ENCODE measurements at places on chromosomes 11 and 22.

DNA sequence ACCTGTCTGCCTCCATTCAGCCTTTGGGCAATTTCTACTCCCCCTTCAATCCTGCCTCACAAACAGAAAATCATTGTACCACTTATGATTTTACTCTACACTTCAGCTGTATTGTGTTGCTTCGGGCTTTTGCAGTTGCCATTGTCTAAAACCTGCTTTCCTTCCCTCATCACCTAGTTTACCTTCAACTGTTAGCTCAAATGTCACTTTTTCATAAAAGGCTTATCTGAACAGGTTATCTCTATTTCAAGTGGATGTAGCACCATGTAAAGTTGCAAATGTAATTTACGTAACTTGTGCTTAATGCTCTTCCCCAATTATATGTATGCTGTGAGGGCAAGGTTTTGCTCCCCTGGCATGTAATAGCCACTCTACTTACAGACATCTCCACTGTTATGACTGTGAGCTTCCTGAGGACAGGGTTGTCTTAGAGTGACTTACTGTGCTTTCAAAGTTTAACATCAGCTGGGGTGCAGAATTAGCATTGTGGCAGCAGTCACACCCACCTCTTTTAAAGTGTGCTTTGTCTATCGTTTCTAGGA, 5.4 kb downstream of the RPS25 start:
- DNase-seq = no peak

GRCh38 chr11:47271961-47272661, 2.2 kb downstream of the MADD start:
- DNase-seq = peak; percentile 44

- no peak for DNase-seq
Measured at GRCh38 chr11:18295316-18295715, 26.6 kb downstream of the HPS5 start.

- DNase-seq = no peak
Measured at GRCh38 chr11:126853732-126854131, 146.8 kb downstream of the KIRREL3 start.

- no peak for DNase-seq
Measured at GRCh38 chr11:130052567-130052966, 17.1 kb upstream of the APLP2 start.

DNA sequence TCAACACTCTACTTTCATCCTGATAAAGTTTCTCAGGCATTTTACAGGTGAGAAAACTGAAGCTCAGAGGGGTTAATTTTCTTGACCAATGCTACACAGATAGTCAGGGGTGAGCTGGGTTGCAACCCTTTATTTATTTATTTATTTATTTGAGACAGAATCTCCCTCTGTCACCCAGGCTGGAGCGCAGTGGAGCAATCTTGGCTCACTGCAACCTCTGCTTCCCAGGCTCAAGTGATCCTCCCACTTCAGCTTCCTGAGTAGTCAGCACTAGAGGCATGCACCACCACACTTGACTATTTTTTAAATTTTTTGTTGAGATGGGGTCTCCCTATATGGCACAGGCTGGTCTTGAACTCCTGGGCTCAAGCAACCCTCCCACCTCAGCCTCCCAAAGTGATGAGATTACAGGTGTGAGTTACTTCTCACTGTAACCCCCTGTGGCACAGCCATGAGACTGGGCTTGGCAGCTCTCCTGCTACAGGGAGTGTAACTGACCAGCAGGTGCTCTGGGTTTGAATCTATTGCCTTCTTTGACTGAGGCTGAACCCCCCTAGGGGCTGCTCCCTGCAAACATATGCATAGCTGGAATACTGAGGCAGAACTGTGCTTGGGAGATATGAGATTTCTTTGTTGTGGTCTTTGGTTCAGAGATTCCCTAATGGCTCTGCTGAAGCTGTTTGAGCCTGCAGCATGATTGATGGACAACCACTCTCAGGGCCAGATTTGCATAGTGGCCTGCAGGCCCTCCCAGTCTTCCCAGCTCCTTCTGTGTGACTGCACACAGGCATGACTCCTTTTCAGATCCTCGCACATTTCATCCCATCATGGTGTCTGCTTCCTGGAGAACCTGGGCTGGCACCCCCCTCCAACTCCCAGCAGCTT, 6.1 kb downstream of the C11orf96 start:
- DNase-seq = peak; percentile 26

- no peak for DNase-seq
Measured at GRCh38 chr11:61593151-61593550, 12.3 kb upstream of the SYT7 start.

DNA sequence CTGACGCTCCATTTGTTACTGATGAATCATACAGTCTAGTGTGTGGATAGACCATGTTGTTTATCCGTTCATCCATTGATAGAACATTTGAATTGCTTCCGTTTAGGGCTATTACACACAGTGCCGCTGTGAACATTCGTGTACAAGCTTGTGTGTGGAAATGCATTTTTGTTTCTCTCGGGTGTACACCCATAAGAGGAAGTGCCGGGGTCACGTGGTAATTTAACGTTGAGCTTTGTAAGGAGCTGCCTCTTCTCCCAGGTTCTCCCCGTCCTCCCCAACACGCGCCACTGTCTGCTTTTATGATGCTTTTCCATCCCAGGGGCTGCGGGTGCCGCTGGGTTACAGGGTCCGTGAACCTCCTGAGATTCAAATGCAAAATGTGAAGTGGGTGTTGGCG, 142.3 kb downstream of the IGLL1 start:
- no peak for DNase-seq

- DNase-seq = no peak
Measured at GRCh38 chr22:38085501-38085900, 1.5 kb upstream of the SLC16A8 start.

GRCh38 chr11:111179184-111179910, 66.2 kb upstream of the POU2AF2 start:
- DNase-seq = no peak

- no peak for DNase-seq
Measured at GRCh38 chr11:20483931-20484330, 96.4 kb downstream of the PRMT3 start.

- DNase-seq = no peak
Measured at GRCh38 chr11:85647078-85647477, 689 bp upstream of the TMEM126A start.

- DNase-seq = no peak
Measured at GRCh38 chr11:73365352-73366264, 10.6 kb upstream of the RELT start.

GRCh38 chr11:35458846-35459245, 39.5 kb upstream of the SLC1A2 start:
- no peak for DNase-seq

GRCh38 chr11:118899296-118899688, 15.6 kb downstream of the CXCR5 start:
- peak; percentile 4 for DNase-seq

DNA sequence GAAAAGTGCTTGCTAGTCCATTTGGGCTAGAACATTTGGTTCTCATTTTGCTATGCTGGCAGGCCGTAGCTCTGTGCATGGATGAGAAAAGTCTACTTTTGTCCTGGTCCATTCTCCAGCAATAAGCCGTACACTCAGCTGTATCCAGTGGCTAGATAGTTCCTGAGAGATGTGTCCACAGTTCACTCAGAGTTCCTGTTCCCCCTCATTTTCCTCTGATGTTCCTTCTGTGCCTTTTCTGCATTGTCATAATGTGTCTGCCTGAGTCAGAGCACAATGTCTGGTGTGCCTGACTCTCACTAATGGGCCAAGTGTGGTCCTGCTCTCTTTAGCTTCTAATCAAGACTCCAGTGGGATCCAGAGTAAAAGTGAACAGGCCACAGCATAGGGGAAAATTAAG, 215.7 kb upstream of the CTSC start:
- no peak for DNase-seq

GRCh38 chr11:57283231-57283990, 41.3 kb downstream of the TNKS1BP1 start:
- no peak for DNase-seq

DNA sequence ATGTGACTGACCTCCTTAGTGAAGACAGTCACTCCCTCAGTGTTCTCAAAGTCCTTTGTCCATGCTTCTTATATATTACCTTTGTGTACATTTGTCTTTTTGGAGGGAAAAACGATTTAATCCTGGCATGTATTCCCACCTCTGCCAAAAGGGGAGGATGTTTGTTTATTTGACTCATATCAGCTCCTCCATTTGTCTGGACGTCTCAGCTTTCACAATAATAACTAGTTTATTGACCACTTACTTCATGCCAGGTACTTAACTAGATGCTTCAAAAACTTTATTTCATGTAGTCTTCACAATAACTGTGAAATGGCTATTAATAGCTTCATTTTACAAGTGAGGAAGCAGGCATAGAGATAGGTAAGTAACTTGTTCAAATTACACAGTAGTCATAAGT, 5.3 kb downstream of the TBCEL start:
- no peak for DNase-seq

Measured in BE2C (cell line).